Stimulated activated CD8-positive, alpha-beta memory T cell treated with anti-CD3 and anti-CD28 coated beads, Interleukin-15, amount 100 ng/mL, for 48 hours (primary cell): ENCODE measurements at places on chromosomes 2 and 18.

DNA sequence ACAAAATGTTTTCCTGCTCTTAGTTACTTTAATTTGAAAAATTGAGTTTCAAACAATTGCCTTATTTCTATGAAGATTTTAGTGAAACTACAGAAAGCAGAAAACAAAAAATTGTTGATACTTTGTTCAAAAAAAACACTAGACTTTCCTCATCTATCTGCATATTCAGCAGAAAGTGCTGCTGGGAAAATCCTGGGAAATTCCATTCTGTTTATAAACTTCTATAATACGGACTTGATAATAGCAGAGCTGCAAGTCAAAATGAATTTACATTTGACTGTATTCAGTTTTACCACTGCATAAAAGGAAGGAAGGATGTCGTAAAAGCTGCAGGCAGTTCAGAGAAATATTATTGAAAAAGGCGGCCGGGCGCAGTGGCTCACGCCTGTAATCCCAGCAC is 24.9 kb upstream of the ERICH2 start:
- no peak for DNase-seq

DNA sequence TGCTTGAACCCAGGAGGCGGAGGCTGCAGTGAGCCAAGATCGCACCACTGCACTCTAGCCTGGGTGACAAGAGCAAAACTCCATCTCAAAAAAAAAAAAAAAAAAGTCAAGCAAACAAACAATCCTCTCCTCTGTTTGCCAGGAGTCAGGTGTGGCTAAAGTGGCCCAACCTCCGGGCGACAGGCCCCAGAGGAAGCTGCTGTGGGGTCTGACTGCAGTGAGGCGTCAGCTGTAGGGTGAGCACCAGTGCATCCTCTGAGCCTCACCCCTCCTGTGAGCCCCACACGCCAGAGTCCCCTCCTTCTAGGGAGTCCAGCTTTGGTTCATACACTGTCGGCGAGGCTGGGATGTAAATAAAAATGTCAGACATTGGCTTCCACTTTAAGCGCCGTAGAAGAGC is 76.5 kb upstream of the HS6ST1 start:
- DNase-seq = no peak

DNA sequence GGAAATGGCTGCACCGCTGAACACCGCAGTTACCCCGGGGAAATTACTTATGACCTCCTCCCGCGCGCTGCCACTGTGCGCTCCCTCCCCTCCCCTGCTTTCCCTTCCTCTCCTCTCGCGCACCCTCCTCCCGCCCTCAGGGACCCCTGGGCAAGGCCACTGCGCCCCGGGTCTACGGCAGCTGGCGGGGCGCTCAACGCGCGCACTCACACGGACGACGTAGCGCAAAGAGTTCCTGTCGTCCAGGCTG is 7.9 kb downstream of the ALPP start:
- DNase-seq = no peak

- no peak for DNase-seq
These were observed 121.7 kb downstream of the ZNF516 start for GRCh38 chr18:76373297-76373696.

GRCh38 chr2:11155381-11156035 is at the start of gene SLC66A3:
SLC66A3 (plus strand) TSS chr2:11155467; CDS start chr2:11155547, 80 bp downstream.
- DNase-seq = no peak

- no peak for DNase-seq
These were observed 75.0 kb upstream of the LYPD6B start for GRCh38 chr2:148963461-148963860.

GRCh38 chr2:21131861-21132260 is 8.1 kb downstream of the TDRD15 start:
- no peak for DNase-seq

DNA sequence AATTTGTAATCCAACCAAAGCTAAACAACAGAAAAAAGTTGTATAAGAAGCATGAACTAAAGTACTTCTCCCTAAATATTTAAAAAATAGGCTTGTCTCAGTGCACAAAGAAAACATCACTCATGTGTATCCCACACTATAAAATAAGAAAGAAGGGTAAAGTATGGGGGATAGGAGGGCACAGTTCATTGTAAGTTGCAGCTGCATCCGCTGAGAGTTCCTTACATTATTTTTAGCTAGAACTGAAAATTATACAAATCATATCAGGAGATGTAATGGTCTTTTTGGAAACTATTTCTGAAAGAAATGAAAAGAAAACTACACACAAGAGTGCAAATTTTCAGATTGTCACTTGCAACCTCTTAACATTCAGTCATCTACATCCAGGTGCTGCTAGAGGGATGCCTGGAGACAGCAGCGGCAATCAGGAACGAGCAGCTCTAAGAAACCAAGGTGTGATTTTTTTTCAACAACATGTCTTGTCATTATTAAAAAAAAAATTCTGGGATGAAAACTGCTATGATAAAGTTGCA is 273.6 kb downstream of the ASXL3 start:
- DNase-seq = no peak

DNA sequence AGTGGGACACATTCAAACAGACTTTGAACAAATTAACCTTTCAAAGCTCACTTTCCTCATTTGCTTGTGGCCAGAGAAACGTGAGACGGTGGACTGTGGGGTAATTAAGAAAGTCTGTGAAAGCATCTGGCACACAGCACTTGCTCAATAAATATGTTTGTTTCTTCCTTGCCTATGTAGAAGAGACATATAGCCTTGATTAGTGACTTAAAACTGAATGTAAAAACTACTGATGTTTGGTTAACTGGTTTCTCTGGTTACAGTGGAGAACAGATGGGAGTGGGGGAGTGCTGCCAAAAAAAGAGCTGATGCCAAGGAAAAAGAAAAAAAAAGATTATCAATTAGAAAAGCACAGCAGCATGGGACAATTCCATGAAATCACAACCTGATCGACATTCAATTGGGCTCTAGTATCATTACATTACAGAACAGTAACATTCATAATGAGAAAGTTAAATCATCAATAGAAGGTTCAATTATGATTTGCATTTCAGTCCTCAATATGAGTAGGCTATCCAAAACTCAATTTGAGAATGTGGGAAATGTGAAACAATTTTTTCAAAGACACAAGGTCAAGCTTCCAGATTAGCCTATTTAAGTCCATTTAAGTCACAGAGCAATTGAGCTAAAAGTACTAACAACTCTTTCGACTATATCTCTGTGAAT is 14.7 kb downstream of the CUL3 start:
- DNase-seq = no peak

DNA sequence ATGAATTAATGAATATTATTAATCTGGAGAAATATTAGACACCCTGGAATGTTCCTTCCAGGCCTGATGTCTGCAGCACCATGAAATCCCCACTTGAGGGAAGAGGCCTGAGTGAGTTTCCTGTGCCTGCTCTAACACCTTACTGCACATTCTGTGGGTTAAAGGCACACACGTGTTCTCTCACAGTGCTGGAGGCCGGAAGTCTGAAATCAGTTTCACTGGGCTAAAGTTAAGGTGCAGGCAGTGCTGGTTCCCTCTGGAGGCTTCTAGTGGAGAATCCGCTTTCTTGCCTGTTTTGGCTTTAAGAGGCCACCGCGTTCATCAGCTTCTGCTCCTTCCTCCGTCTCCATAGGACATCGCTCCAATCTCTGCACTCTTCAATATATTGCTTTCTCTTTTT is 48.7 kb downstream of the ACKR3 start:
- no peak for DNase-seq

DNA sequence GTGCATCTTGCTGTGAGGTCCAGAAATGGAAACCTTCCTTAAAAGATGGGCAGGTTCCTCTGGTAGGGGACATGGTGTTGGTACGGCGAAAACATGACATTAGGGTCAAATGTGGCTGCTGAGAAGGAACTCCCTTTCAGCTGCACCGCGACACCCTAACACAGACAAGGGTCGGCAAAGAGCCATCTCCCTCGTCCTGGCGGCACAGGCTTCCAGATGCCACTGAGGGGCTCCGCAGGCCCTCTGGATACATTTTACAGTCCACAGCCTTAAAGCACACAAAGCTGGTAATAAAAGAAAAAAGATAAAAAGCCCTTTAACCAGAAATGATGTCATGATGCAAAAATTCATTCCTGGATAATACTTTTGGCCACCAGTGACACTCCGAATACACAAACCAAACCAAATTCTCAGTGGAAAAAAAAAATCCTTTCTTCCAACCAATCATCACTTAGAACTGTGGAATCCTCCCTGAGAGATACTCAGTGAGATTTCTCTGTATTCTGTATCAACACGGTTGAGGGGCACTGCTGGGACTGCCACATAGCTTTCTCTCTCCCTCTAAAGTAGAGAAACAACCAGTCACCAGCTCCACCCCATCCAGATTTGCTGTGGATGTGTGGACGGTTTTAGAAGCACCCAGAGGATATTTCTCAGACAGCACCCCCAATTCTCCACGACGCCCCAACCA is 174.8 kb downstream of the HDAC4 start:
- DNase-seq = no peak

GRCh38 chr2:55365303-55365702 is 54.4 kb downstream of the CCDC88A start:
- DNase-seq = no peak

DNA sequence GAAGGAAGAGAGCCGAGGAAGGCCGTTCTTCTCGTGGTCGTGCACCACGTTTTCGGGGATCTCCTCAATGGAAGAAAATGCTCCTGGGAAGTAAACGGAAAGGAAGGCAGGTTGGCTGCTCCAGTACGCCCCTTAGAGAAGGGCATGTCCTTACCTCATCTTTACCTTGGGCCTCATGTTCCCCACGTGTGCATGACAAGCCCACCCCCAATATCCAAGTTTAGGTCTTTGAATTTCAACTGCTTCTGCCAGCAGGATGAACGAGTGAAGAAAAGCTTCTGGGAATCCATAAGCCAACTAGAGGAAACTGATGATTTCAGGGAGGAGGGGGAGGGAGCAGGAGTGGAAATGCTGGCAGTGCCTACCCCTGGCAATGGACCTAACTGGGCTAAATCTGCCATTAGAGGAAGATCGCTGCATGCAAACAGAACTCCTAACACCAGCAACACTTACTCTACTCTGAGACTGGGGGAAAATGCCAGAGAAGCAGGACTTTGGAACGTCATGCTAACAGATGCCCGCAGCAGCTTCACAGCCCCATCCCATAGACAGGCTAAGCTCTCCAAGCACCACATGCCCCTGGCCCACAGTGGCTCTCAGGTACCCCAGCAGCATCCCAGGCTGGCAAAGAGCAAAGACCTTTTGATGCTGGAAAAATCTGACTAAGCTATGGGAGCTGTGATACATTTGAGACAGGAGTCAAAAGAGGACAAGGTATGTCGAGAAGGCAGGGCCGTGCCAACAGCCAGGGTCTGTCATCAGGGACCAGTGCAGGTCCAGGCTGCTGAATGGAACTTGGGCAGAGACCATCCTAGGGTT is 21.7 kb downstream of the CHST10 start:
- DNase-seq = no peak

- DNase-seq = peak; percentile 5
These were observed 63.9 kb upstream of the PAX8 start for GRCh38 chr2:113342650-113343049.

DNA sequence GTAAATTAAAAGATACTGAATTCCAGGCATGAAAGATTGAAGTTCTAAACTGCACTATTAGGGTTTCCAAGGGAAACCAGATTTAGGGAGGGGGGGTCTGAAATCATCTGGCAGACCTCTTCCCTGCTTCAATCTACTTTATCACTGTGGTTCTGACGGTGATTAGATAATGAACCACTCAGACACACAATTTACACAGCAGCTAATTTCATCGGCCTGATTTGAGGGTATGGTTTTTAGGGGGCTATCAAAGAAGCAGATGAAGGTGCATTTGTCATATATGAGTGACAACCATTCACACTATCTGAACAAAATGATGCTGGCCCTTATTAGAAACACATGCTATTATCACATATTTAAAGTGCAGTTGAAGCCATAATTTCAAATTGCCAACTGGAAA is 106.0 kb downstream of the OLA1 start:
- no peak for DNase-seq

DNA sequence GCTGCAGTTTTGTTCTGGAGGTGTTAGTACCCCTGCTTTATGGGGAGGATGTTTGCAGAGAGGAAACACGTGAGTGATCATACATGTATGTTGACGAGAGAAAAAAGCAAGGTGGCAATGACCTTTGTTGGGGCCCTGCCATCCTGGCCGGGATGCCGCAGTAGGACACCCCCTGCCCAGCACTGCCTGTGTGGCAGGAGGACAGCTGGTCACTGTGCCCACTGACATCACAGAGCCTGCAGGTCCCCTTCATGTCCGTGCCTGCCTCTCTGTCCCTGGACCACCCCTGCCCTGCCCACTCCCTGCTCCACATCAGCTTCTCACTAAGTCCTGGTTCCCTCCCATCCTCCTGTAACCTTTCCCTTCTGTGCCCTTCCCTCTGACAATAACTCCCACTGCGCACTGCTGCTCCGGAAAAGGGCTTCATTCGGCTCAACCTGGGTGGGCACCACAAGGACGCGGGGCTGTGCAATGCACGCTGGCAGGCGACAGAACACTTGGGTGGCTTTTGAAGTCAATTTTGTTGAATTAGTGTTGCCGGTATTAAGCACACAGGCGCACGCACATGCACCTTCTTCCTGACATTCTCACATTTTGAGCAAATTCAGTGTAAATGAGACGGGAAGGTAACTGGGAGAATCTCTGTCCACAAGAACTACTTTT is 51.5 kb upstream of the TWIST2 start:
- DNase-seq = no peak
